ENCODE measurements at places on chromosomes 12 and 14. TPM values are rescaled to one million over a fixed set of nuclear protein-coding genes. Genes with fewer than 3 reads are reported as not detected.

The CCDC38 gene
- total RNA-seq: 0.08 TPM

The P2RX2 gene
- not detected for total RNA-seq

GRCh38 chr14:74085828-74086227 is 1.1 kb downstream of the LIN52 start:
- peak; percentile 52 for DNase-seq

GRCh38 chr12:111791507-111791906 is 24.8 kb downstream of the ALDH2 start:
- DNase-seq: no peak

DNA sequence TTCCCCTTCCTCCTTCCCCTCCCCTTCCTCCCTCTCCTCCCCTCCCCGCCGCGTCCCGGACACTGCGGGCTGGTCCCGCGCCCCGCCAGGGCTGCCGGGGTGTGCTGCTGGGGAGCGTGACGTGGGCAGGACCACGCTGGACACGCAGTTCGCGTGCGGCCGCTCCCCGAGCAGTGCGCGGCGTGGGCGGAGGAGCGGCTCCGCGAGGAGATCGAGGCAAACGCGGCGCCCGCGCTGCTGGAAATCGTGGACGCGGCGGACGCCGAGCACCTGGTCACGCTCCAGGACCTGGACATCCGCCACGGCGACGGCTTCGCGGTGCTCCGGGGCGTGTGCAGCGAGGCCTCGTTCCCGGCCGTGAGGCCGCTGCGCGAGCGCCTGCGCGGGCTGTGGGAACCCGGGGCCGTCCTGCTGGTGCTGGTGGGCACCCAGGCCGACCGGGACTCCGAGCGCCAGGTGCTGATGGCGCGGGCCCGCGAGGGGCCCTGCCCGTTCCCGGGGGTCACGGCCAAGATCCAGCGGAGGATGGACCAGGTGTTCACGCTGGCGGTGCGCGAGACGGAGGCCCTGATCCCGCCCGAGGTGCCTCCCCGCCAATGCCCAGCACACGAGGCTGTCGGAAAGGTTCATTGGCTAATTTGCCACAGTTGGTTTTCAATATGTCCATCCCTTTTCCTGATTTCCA is 84.3 kb downstream of the TNFAIP2 start:
- DNase-seq: no peak

- no peak for DNase-seq
These were observed 649 bp upstream of the SALL2 start for GRCh38 chr14:21526672-21527317.

- DNase-seq: no peak
These were observed at the start of gene HAL for GRCh38 chr12:95996034-95996658. TSS of gene HAL (minus strand) at chr12:95996344. CDS start at chr12:95995910, 434 bp downstream.
